ENCODE measurements at places on chromosomes 2 and 18. TPM values are rescaled to one million over a fixed set of nuclear protein-coding genes. Genes with fewer than 3 reads are reported as not detected.

The HK2 gene
- total RNA-seq, result 0.98 TPM

The KLHL30 gene
- 0.24 TPM for total RNA-seq

The UGT1A1 gene
- total RNA-seq, result 0.65 TPM

The NOSTRIN gene
- 2.1 TPM for total RNA-seq

The ASPRV1 gene
- 0.23 TPM for total RNA-seq

The BOLA3 gene
- total RNA-seq, result 132 TPM

The MAPRE2 gene
- 14.3 TPM for total RNA-seq
